H1 (cell line): ENCODE measurements at places on chromosomes 5 and 9.

DNA sequence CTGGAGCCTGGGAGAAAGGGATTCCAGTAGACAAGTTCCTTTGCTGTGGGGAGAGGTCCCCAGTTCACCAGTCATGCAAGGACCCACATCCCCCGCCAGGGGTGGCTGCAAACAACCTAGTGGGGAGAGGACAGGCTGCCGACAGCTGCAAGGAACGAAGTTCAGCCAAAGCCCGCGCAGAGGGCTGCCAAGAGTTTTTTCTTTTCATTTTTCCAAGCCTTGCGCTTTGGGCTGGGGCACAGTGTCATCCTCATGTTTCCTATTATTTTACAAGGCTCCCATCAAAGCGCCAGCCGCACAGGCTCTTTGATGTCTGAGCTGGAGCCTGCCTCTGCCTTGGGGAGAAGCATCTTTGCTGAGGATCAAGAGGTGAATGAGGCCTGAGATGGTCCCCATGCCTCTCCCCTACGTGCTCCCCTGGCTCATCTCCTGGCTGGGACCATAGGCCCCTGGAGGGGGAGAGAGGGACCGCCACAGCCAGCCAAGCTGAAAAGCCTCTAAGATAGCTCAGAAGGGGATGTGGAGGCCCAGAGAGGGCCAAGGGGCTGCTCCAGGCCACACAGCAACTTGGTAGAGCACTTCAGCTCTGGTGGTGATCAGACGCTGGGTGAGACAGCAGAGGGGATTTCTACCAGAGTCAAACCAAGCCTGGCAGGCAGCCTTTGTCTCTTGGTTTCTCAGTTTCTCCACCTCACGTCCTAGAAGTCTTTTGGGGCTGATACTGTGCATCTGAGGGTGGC, 50.4 kb upstream of the SYNPO start:
- no peak for DNase-seq

DNA sequence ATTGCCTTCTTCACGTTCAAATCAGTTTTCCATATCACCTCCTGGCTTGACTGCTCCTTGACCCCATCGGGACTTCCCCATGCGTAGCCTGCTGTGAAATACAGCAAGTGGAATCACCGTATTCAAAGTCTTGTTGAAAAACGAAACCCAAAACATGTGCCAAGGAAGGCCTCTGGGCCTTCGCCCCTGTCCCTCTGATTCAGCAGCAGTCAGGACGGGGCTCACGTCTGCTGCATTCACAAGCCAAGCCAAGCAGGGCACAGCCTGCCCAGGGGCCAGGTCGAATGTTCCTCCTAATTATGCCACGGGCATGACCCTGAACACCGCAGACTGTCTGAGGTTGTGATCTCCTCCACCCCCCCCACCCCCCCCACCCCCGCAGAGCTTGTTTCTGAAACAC, 960 bp upstream of the CTNND2 start:
- DNase-seq, result no peak

- no peak for DNase-seq
Observed at GRCh38 chr5:176447591-176447977, 601 bp upstream of the FAF2 start.

DNA sequence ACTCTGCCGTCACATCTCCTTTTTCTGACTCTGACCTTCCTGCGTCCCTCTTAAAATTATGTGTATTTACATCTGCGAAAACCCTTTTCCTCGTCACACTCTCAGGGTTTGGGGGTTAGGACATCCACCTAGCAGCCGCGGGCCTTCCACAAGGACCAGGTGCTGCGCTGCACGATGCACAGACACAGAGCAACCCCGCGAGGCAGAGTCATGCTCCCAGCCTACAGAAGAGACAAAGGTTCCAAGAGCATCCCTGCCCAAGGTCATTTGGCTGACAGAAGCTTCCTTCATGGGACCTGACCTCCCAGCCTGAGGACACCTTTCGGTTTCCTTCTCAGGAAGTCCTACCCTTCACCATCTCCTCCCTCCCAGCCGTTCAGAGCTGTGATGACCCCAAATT, 118.6 kb upstream of the SARDH start:
- no peak for DNase-seq

DNA sequence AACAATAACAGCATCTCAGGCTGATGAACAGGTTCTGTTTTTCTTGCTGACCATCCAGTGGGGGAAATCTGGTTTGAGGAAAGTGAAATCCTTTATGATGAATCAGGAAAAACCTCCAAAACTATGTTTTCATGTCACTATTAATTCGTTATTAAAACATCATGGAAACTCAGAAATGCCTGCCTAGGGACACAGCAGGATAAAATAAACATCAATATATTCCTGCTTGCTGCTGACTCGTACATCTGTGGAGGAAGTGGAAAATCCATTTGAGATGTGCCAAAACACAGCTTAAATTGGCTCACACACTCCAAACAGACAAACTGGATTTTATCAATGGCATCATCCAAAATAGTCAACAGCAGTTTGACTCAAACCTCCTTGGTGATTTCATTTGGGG, 53.0 kb downstream of the TEK start:
- no peak for DNase-seq

GRCh38 chr5:2143088-2143487, 260.4 kb upstream of the IRX4 start:
- DNase-seq, result no peak

DNA sequence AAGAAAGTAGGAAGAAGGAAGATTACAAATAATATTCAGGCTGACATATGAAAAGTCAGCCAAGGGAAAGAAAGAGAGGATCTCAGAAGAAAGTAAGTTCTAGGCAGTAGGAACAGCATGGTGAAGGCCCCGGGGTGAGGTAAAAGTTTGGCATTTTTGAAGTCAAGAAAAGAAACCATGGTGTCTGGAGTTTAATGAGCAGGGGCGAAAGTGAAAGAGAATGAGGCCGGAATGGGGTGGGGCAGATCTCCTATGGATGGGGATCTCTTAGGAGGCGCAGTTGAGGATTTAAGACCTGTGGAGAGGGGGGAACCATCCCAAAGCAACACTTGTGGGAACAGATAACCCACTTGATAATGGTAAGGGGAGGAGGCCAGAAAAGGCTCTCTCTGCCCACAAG, 42.3 kb upstream of the SMAD5 start:
- no peak for DNase-seq

DNA sequence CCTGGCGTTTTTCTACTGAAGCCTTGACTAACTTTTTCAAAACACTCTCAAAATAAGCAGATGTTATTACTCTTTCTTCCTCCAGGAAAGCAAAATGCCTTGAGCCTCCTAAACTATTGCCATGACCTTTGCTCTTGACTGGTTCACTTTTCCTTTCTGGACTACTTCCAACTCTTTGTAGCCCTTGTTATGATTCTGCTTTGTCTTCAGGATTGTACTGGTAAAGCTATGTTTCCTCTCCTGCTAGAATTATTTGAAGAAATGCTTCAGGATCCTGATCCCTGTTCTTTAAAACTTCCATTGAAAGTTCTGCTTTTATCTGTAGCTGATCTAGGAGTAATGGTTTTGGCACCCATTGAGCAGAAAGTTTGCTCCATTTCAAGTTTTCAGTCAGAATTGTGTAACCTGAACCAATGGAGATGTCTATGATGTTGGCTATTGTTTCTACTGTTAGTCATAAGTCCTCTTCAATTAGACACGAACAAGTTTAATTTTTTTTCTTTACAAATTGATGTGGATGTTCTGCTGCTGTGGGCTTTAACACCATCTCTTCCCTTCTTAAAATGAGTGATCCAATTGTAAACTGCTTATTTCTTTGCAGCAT, 1356.4 kb downstream of the EFNA5 start:
- no peak for DNase-seq

GRCh38 chr5:5523066-5523505, 100.6 kb downstream of the ICE1 start:
- no peak for DNase-seq

- DNase-seq, result no peak
Observed at GRCh38 chr5:164972973-164973372, 1467.6 kb downstream of the MAT2B start.

- DNase-seq, result no peak
Observed at GRCh38 chr5:113197456-113198200, 221.0 kb downstream of the DCP2 start.
